ENCODE measurements at places on chromosomes 16 and 17.
A peak's percentile ranks its signal among the peaks of the same experiment; 100 is the strongest.

GRCh38 chr16:20849589-20850390 lies 43.5 kb downstream of the REXO5 start:
- DNase-seq = peak; percentile 72

DNA sequence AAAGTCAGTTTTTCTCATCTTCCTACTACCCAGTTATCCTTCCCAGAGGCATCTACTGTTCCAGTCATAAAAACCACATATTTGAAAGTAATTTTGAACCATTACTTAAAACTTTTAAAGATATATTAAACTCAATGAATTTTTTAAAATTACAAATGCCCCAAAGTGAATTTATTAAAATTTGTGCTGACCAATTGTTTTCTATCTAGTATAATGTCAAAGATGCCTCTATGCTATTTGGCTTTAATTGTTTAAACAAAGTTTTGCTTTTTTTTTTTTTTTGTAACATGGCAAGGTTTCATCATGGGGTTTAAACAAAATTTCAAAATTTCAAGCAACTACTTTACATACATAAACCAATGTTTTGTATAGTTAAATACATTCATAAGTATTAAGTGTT lies 60.7 kb downstream of the FBXL20 start:
- DNase-seq = no peak

- no peak for DNase-seq
Observed at GRCh38 chr17:4642286-4642685, 808 bp upstream of the ALOX15 start.

GRCh38 chr17:43779145-43780125 lies 658 bp upstream of the DUSP3 start:
- DNase-seq = no peak

DNA sequence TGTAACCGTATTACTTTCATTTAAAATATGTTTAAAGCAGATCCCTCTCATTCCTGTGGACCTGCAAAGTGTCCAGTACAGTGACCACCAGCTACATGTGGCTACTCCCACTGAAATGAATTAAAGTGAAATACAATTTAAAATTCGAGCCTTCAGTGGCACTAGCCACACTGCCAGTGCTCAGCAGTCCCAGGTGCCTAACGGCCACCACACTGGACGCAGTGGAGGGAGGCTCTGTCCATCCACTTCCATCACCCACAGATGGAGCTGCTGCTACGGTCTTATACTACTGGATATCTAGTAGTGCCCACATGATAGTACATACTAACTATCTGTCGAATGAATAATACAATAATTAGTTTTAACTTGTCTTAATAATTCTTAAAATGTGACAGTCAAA lies 2.3 kb upstream of the CBX2 start:
- DNase-seq = no peak

GRCh38 chr17:8968503-8968902 lies 3.0 kb upstream of the PIK3R5 start:
- DNase-seq = no peak

GRCh38 chr16:12584488-12585233 lies 219.0 kb downstream of the CPPED1 start:
- DNase-seq = no peak

- peak; percentile 42 for DNase-seq
Observed at GRCh38 chr17:8056232-8056975, 17.5 kb downstream of the ALOX15B start.

DNA sequence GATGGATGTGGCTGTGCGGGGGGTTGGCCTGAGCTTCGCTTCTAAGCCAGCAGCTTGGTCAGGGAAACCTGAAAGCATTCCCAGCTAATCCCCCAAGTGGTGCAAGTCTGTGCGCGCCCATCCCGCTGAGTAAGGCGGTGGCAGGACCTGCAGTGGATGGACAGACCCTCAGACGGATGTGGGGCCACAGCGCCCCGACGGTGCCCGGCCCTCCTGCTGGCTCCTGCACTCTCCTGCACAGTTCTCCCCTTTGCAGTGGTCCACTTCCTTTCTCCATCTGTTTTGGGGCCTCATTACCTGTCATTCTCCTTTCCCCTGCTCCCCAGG lies 2.3 kb downstream of the ATP2A1 start:
- DNase-seq = no peak

- no peak for DNase-seq
Observed at GRCh38 chr16:1141191-1141590, 11.7 kb upstream of the CACNA1H start.

GRCh38 chr17:81340607-81341515 lies 45.8 kb upstream of the SLC38A10 start:
- no peak for DNase-seq

DNA sequence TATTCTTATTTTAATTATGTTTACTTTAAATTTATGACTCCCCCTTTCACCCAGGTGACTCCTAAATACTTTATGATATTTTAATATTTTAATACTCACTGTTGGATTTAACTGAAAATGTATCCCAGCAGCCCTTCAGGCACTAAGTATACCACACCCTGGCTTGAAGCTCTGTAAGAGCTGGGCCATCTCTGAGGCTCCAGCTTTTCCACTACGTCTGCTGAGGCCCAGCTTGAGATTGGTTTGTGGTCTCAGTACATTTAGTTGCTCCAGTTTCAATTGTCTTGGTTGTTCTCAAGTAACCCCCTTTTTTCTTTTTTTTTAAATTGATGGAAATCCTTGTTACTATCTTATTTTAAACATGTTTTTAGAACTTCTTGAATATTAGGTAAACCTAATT lies 27.0 kb upstream of the CAPNS2 start:
- DNase-seq = no peak

DNA sequence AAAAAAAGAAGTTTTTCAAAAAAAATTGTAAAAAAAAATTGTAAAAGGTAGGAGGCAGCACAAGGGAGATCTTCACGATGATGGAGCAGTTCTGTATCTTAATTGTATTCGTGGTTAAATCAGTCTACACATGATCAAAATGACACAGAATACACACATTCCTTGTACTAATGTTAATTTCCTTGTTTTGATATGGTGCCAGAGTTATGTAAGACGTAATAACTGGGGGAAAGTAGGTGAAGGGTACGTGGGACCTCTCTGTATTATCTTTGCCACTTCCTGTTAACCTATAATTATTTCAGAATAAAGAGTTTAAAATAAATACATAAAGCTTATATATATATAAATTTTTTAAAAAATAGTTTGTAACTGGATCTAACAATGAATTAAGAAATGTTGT lies 36.8 kb downstream of the HELZ start:
- no peak for DNase-seq

DNA sequence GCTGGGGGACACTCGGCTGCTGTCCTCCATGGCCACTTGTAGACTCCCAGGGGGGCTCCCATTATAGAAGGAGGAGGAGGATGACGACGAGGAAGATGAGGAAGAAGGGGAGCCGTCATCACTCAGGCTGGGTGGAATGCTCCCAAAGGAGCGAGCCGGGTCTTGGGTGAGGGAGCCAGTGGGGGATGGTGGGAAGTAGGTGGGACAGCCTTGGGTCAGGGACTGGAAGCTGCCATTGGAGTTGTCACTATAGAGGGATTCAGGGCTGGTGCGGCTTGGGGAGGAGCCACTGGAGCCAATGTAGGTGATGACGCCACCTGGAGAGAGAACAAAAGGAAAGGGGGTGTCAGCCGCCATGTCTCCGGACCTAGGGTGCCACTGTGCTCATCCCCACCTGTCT lies 3.3 kb downstream of the NR1D1 start:
- DNase-seq = no peak

GRCh38 chr16:19040400-19040799 lies 27.0 kb upstream of the COQ7 start:
- no peak for DNase-seq

DNA sequence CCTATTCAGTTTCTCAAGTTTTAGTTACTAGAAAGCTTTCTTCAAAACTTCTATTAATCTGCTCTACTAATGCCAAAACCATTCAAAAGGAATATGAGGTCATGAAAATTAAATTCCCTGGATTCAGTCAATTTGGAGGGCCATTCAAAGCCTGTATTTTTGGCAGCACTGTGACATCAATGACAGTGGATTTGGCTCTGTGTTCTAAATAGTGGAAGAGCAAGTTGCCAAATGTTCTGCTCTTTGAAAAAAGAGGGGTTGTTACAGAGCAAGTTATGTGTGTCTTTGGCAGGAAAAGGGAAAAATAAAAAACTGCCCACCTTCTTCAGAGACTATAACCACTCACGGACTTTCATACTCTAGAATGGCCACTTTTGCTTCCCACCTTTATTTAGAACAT lies 3.2 kb upstream of the C16orf46 start:
- DNase-seq = no peak

DNA sequence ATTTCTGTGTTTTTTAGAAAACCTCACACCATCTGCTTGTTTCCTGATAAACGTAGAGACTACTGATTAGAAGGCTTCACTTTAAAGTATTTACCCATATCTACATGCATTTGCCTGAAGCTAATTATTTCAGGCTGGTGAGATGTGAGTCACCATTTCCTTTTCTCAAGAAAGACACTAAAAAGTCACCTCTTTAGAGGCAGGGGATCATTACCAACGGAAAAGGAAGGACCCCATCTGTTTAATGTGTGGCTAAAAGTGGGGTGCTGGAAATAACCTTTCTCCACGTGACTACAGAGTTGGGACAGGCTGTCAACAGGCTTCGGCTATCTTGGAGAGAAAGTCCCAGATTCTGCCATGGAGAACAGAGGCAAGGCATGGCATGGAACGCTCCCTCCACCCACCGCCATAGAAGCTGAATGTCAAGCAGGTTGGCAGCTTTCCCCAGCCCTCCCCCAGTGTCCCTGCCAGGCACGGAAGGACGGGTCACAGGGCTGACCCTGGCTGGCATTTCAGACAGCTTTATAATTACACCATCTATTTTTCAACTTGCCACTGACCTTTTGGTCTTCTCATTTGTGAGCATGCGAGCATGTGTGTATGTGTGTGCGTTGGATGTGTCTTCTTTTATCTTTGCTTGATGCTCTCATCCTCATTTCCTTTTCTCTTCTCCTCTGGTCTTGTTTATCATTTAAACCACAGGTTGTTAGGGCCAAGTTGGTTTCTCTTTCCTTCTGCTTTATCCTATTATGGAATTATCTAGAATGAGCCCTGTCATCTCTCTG lies 157.0 kb downstream of the CPPED1 start:
- DNase-seq = peak; percentile 63

DNA sequence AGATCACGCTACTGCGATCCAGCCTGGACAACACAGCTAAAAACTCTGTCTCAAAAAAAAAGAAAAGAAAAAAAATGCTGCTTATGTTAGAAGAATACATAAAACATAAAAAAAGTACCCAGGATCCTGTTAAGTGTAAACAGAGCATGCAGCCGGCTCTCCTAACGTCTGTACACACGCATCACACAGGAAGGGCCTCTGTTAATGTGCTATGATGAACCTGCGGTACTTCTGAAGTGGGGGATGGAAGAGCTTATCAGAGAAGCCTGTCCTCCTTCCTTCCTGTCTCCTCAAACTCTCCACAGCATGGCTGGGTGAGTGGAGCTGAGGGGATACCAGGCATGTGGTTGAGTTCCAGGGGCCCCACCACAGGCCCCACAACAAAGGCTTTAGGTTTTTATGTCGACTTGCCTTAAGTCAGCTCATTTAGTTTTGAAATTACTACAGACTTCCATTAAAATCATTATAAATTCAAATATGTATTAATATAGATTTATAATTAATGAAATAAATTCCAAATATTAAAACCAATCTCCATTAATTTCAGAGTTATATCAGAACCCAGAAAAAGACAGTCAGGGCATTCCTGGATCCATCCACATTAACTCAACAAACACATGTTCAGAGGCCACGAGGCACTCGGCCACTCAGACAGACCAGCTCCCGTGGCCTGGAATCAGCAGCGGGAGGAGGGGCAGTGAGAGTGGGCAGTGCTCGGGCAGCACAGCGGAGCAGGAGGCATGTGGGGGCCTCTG lies 11.7 kb downstream of the CCDC57 start:
- DNase-seq = no peak

GRCh38 chr17:34709158-34709754 lies 129.9 kb downstream of the TMEM132E start:
- DNase-seq = no peak

- no peak for DNase-seq
Observed at GRCh38 chr16:751152-752006, 9.2 kb upstream of the MSLN start.

DNA sequence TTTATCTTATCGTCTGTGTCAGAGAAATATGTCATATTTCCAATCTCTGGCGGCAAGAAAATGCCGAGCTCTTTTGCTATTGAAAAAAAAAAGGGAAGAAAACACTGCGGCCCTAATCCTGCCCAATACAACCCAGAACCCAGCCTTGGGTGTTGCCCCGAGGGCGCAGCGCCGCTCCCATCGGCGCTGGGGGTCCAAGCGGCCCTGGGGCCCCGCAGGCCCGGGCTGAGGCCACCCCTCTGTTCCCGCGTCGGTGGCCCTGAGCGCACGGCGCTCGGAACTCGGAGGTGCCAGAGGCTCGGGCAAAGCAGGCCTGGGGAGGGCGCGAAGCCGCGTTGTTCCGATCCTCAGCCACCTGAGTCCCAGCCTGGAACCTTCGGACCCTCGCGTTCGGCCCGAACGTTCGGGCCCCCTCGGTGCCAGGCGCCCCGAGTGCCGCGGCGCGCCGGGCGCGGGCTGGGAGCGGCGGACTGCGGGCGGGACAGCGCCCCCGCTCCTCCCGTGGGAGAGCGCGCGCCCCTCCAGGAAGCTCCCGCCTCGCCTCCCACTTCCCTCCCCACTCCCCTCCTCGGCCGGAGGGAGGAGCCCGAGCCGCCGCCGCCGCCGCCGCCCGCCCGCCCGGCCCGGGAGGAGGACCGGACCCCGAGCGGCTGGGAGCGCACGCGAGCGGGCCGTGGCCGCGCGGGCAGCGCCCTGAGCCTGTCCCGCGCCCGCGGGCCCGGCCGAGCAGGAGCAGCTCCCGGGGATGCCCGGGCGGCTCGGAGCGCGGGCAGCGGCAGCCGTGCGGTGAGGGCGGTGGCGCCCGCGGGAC lies at the start of gene CPNE2:
CPNE2 (plus strand) TSS at position 609 of the 811 bp plus-strand sequence. CDS start 18,160 bp downstream, outside the sequence.
- peak; percentile 72 for DNase-seq

- no peak for DNase-seq
Observed at GRCh38 chr17:46783031-46783593, 35.4 kb downstream of the WNT3 start.

GRCh38 chr17:48732688-48733629 lies 4.4 kb upstream of the HOXB13 start:
- DNase-seq = no peak

- peak; percentile 77 for DNase-seq
Observed at GRCh38 chr17:7237761-7238419, 1.4 kb downstream of the PHF23 start.

DNA sequence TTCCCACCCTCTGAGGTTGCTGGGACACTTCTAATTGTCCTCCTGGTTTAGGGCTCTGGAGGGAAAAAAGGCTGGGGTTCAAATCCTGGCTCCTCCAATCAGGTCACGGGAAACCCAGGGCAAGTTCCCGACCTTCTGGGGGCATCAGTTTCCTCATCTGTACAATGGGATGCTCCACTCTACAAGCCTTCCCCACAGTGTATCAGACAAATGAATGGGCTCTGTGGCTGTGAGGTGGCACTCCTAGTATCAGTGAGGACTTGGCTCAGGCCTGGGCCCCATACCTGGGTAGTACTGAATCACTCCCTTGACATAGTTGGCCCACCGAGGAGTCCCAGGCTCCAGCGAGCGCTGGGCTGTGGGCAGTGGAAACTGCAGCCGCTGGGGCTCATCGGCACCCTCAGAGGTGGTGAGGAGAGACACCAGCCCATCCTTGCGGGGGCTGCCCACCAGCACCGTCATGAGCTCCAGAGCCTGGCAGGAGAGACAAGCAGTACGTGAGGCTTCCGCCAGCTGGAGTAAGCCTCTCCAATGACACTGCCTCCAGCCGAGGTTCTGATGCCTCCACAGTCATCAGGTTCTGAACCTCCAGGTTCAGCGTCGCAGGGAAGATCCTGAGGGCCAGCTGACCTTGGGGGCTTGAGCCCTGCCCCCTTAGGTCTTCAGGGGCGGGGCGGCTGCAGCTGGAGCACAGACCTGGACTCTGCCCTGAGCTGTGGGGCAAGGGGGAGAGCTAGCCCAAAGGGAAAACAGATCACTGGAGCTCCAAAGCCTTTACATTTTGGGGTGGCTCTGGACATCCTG lies 1.2 kb downstream of the GALK1 start:
- peak; percentile 23 for DNase-seq
